Activated naive CD8-positive, alpha-beta T cell treated with anti-CD3 and anti-CD28 coated beads for 36 hours (primary cell): ENCODE measurements at places on chromosomes 3 and 15.

GRCh38 chr3:186985661-186986364 lies 55.5 kb downstream of the ST6GAL1 start:
- DNase-seq: no peak

- DNase-seq: peak; percentile 13
Measured at GRCh38 chr3:57910990-57911389, 97.2 kb upstream of the FLNB start.

DNA sequence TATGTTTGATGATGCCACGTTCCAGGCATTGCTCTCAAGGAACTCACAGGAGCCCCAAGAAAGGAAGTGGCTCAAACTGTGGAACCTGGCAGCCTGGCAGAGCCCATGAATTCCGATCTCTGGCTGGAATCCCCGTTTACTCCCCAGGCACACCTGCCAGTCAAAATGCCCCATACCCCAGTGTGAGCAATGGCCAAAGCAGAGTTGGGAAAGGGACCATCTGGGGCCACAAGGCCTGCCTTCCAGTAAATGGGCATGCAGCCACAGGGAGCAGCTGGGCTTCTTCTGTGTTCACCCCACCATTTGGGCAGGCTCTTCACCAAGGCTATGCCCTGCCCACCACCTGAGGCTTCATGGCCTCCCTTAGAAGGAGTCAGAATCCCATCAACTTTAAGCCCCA lies 257.0 kb upstream of the GOLGA6L4 start:
- DNase-seq: no peak

DNA sequence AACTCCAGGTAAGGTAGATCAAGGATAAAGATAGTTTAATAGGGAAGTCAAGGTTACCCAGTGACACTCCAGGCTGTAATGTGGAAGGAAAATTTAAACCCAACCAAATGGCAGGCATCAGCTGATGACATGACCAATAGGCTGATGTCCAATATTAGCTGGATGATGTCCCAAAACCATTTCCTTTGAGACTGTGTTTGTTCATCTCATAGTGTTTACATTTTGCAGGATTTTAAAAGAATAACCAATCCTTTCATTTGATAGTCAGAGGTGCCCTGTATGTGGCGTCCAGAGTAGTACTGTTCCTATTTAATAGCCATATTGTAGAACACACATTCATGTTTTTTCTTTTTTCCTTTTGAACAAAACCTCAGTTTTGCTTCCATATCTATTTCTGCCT lies 23.3 kb upstream of the TMEM158 start:
- no peak for DNase-seq

DNA sequence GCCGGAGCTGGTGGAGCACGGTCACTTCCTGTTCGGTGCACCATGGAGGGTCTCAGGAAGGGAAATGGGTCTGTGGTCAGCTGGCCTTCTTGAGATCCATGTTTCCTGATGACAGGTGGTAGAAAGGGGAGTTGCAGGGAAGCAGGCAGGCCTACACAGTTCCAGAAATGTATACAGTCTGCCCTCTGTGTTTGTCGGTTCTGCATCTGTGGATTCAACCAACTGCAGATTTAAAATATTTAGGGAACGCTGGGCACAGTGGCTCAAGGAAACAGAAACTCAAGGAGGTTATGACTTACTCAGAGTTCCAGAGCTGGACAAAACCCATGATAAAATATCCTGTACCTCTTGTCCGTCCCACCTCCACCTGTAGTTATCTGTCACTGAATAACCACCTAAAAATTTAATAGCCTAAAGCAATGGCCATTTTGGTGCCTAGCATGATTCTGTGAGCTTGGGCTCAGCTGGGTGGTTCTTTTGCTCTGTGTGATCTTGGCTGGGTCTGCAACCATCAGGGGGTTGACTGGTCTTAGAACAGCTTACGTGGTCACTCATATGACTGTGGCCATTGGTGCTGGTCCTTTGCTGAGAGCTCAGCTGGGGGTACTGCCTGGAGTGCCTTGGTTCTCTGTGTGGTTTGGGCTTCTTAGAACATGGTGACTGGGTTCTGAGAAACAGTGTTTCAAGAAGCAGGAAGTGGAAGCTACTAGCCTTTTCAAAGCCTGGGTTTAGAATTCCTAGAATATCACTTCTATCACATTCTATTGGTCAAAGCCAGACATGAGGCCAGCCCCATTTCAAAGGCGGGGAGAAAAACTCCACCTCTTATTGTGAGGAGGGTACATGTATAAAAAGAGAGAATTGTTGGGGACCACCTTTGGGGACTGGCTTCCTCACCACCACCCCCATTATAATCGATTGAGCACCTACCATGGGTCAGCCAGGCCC lies 239.7 kb upstream of the BHLHE40 start:
- peak; percentile 42 for DNase-seq

GRCh38 chr3:146187334-146187950 lies 26.5 kb upstream of the PLOD2 start:
- DNase-seq: no peak

- DNase-seq: no peak
Measured at GRCh38 chr3:54888873-54889272, 39.0 kb downstream of the LRTM1 start.

- no peak for DNase-seq
Measured at GRCh38 chr3:57659806-57660439, 33.0 kb downstream of the DENND6A start.

DNA sequence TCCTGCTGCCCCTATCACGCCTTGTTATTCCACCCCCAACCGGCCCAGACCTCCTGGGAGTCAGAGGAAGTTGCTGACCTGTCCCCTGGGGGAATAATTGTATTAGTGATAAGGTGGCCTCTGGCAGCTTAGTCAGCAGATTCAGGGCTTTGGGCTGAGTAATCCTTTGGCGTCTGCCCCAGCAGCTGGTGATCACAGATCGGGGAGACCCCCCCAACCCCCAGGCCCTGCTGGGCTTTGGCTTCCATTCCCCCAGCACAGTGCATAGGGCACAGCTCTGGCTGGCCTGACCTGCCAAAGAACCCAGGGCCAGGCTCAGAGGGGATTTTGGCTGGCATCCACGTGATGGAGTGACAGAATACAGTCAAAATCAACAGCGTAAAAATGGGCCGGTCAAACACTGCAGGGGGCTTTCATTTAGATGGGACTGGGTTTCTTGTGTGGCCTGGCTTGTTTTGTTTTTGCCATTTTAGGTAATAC lies 3.9 kb upstream of the NR2E3 start:
- DNase-seq: no peak

GRCh38 chr3:165830746-165831145 lies 6.5 kb downstream of the BCHE start:
- no peak for DNase-seq

GRCh38 chr3:12990306-12990705 lies 82.9 kb downstream of the IQSEC1 start:
- DNase-seq: no peak

GRCh38 chr3:64958199-64958843 lies 270.5 kb upstream of the ADAMTS9 start:
- no peak for DNase-seq

DNA sequence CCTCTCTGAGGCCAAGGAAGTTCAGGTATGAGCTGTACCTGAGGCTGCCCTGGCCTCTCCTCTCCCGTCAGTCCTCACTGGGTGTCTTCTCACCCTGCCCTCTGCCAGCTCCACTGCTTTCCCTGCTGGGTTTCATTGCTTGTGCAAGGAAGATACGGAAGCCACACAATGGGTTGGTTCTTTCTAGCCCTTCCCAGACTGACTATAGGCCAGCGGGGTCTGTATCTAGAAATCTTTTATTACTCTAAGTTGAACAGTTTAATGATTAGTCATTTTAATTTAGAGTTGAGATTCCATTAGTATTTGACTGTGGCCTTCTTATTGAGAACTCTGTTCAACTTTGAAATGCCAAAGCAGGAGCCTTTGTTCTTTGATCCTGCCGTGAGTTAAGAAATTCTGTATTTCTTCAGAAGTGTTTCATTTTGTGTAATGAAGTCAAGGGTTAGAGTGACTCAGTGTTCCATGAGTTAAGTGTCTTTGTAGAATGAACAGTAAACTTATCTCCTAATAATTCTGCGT lies 16.2 kb downstream of the C3orf62 start:
- DNase-seq: no peak

GRCh38 chr15:101795455-101795854 lies 7.9 kb upstream of the OR4F6 start:
- DNase-seq: no peak

GRCh38 chr3:141368062-141368924 lies at the start of gene ZBTB38:
Gene ZBTB38 (plus strand): TSS chr3:141368504. CDS start chr3:141442389, 73,885 bp downstream.
- DNase-seq: no peak

- DNase-seq: no peak
Measured at GRCh38 chr3:11592445-11593298, 51.0 kb downstream of the VGLL4 start.
